KBM-7 (cell line): ENCODE measurements at places on chromosomes 1 and 21.
A peak's percentile ranks its signal among the peaks of the same experiment; 100 is the strongest.

DNA sequence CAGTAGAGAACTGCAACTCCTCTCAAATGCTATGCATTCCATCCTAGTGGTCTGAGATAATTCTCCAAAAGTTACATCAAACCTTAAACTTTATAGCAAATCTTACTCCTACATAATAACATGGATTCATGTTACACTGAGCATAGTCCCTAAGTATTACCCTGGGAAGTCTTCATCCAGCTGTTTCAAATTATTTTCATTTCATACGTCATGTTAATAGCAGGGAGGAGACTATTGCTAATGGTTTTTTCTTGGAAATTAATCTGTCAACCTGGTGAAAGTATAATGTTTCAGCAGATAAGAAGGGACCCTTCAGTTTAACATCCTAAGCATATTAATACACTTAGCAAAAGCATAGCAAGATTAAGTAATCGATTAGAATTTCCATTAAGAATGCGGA is 318.1 kb downstream of the USP25 start:
- no peak for DNase-seq

- no peak for DNase-seq
Measured at GRCh38 chr1:35475856-35476674, 81.1 kb downstream of the KIAA0319L start.

DNA sequence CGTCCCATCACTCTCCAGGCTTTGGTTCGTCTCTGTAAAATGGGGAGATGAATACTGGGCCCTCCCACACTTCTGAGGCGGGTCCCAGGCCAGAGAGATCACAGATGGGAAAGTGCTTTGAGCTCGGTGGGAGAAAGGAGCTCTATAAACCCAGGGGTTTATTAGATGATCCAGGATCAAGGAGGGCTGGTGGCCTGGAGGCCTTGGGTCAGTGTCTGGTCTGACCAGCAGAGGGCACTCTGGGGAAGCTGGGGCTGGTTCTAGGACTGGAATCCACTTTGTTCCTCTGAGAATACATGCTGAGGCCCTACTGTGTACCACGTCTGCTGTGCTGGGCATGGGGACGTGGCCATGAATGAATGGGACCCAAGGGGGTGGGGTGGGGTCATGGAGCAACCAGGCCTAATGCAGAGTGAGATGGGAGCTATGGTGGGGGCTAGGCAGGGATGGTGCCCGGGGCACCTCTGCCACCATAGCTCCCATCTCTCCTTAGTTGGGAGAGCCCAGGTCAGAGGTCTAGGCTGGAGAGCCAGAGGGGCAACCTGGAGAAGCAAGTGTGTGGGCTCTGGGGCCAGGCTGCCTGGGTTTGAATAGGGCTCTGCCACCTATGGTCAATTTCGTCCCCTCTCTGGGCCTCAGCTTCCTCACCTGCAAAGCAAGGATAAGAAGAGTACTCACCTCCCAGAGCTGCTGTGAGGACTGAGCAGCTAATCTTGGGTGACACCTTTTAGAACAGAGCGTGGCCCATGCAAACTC is 9.0 kb upstream of the FAM131C start:
- DNase-seq, result peak; percentile 72

- no peak for DNase-seq
Measured at GRCh38 chr1:38097284-38097898, 50.8 kb upstream of the POU3F1 start.

DNA sequence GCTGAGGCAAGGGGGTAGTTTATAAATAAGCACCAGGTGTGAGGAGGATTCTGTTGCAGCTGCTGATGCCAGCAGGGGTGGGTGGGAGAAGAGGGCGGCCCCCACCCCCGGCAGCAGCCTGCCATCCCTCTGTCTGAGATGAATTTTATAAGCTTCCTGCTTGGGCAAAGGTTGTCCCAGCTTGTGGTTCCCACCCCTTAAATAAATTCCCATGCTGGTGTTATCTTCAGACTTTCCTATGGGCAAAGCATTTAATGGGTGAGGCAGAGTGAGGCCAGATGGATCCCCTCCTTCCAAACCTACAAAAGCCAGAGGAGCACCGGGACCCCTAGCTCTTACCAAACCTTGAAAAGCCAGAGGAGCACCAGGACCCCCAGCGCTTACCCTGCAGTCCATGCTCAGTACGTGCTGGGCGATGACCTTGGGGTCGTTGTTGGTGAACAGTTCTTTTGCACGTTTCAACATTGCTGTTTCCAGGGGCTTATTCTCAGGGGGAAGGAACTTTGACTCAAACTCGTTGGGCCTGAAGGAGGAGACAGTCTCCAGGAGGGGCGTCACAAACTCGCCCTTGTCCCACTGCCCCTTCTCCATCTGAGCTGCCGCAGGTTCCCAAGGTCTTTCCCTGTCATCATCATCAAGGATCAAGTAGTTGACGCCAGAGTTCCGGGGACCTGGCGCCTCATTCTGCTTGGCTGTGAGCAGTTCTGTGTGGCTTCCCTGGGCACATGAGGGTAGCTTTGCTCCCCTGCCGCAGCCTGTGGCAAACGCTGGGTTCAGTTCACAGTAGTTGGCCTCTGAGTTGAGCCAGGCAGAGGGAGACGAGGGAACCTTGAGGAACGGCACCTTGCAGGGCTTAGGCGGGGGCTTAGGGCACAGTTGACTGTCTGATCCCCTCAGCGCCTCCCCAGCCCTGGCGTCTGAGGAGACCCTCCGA is 99.5 kb downstream of the BCAR3 start:
- DNase-seq, result no peak

DNA sequence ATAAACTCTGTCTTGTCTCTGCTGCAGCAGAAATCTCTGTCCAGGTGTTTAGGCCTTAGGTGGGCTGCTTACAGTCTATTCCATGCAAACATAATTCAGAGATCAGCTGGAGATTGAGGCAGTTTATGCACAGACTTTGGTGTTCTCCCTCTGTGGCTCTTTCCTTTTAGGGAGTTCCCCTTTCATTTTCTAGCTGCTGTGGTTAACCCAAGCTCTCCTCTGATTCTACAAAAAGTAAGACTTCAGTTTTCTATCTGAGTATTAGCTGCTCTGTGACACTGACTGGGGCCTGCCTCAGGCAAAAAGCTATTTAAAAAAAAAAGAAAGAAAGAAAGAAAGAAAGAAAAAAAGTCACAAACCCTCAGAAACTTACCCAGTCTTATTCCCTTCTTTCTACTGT is 211.1 kb downstream of the CAMTA1 start:
- peak; percentile 9 for DNase-seq

- DNase-seq, result no peak
Measured at GRCh38 chr1:184649451-184649888, 105.2 kb downstream of the EDEM3 start.

GRCh38 chr1:2019571-2020309 is 595 bp downstream of the GABRD start:
- no peak for DNase-seq

- DNase-seq, result no peak
Measured at GRCh38 chr21:24259241-24259640, 1348.0 kb downstream of the MRPL39 start.

GRCh38 chr1:154697710-154698109 is 89.7 kb upstream of the ADAR start:
- DNase-seq, result no peak

DNA sequence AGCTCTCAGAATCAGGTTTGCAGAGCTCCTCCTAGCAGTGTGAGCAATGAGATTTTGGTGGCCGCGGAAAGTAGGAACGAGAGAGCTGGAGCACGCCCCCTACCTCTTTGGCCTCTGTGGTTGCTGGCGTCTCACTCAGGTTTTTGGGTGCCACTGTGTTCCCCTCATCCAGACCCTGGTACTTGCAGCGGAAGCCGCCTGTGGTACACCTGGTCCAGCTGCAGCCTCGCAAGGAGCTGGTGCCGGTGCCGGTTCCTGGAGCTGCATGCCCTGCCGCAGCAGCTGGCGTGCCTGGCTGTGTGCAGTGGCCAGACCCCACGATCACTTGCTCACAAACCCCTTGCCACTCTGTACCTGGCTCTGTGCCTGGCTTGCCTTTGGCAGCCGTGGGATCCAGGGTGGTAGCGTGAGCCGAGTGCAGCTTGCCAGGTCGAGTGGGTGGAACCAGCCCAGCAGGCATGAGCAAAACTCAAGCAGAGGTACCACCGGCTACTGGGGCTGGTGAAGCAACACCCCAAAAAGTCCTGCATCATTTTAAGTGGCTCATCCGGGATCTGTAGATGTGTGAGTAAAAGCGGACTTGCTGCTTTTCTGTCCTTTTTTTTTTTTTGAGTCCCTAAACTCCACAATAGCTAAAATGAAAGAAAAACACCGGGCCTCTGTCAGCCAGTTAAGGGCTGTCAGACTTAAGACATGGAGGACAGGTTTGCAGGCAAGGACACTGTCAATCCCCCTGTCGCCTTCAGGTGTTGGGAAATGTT is 844.9 kb downstream of the KCNT2 start:
- DNase-seq, result no peak

DNA sequence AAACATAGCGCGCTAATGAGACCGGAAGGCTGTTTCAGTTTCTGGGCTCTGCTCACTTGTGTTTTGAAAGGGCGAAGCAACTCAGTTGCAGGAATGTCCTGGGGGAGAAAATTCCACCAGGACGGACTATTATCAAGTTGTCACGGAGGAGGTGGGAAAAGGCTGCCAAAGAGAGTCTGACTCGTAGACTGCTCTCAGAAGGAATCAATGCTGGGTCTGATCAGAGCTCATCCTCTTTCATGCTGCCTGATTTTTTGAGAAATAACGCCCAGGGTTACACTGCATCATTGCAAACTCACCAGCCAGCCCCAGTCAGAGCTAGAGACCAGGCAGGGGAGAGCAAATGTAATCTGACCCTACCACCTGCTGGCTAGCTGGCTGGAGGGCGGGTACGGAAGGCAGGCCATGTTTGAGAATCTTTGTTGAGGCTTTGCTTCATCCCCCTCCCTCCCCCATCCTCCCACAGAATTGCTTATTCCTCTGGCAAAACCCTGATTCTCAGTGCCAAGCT is 36.4 kb upstream of the BCL9 start:
- DNase-seq, result no peak

DNA sequence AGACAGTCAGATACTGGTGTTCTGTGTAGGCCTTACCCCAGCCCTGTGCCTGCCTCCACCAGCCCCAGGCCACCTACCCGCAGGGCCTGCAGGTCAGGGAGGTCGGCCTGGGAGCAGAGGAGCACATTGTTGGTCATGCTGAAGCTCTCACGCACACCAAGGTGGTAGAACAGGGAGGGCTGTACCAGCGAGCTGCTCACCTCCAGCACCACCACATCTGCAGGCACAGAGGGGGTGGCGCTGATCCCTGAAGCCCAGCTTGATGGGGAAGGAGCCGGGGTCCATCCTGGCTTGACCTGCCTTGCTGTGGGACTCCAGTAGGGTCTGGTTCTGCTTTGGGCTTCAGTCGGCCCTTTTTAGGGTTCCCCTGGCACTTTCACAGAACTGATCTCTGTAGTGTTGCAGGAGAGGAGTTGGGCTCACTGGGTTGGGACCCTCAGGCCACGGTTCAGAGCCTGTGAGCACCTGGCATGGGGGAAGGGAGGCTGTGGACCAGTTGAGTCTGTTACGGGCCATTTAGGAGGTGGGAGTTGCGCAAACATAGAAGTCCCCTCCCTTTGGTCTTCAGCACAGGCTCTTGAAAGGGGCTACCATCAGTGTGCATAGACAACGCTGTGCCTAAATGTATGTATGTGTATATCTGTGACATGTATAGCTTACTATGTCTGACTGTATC is 1.9 kb downstream of the MAP3K6 start:
- no peak for DNase-seq

DNA sequence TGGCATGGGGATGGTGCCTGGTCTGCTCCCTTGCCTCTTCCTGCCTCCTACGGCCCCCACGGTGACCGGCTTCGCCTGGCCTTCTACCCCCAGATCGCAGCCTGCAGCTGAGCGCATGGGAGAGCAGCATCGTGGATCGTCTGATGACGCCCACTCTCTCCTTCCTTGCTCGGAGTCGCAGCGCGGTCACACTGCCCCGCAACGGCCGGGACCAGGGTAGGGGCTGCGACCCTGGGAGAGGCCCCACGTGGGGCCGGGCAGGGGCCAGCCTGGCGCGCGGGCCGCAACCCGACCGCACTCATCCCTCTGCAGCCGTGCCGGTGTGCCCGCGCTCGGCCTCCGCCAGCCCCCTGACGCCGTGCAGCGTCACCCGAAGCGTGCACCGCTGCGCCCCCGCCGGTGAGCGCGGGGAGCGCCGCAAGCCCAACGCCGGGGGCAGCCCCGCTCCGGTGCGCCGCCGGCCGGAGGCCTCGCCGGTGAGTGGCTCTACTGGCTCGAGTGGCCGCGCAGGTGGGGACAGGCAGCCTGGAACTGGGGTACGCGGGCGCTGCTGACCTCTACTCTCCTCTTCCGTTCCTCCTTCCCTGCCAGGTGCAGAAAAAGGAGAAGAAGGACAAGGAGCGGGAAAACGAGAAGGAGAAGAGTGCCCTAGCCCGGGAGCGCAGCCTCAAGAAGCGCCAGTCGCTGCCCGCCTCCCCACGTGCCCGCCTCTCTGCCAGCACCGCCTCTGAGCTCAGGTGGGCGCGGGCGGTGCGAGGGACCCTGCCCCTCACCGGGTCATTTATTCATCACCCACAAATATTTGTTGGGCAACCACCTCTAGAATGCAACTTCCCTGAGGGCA is 20.4 kb downstream of the MAP7D1 start:
- DNase-seq, result no peak

- no peak for DNase-seq
Measured at GRCh38 chr1:25360596-25361581, 22.8 kb downstream of the TMEM50A start.

- peak; percentile 89 for DNase-seq
Measured at GRCh38 chr1:153945131-153945794, 1.3 kb downstream of the DENND4B start.

- no peak for DNase-seq
Measured at GRCh38 chr1:201460814-201461644, 8.0 kb downstream of the PHLDA3 start.

DNA sequence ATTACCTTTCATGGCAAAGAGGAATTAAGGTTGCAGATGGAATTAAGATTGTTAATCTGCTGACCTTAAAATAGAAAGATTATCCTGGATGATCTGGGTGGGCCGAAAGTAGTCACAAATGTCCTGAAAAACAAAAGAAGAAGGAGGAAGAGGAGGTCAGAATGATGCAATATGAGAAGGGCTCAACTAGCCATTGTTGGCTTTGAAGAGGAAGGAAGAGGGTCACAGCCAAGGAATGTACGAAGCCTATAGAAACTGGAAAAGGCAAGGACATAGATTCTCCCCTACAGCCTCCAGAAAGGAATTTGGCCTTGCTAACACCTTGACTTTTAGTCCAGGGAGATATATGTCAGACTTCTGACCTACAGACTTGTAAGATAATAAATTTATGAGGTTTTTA is 39.4 kb upstream of the FMOD start:
- no peak for DNase-seq

DNA sequence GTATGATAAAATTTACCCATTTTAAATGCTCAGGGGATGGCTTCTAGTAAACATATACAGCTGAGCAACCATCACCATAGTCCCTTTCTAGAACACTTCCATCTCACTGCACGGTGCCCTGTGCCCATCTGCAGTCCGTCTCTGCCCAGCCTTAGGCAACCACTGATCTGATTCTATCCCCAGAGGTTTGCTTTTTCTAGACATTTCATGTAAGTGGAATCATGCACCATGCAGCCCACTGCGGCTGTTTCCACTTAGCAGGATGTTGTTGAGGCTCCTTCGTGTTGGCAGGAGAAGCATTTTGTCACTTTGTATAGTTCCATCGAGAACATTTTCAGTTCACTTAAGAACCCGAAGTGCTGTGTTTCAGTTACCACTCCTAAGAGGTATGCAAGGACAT is 27.8 kb upstream of the VAMP3 start:
- no peak for DNase-seq
